Fibroblast of skin of back (primary cell): ENCODE measurements at places on chromosomes 16 and 17.

DNA sequence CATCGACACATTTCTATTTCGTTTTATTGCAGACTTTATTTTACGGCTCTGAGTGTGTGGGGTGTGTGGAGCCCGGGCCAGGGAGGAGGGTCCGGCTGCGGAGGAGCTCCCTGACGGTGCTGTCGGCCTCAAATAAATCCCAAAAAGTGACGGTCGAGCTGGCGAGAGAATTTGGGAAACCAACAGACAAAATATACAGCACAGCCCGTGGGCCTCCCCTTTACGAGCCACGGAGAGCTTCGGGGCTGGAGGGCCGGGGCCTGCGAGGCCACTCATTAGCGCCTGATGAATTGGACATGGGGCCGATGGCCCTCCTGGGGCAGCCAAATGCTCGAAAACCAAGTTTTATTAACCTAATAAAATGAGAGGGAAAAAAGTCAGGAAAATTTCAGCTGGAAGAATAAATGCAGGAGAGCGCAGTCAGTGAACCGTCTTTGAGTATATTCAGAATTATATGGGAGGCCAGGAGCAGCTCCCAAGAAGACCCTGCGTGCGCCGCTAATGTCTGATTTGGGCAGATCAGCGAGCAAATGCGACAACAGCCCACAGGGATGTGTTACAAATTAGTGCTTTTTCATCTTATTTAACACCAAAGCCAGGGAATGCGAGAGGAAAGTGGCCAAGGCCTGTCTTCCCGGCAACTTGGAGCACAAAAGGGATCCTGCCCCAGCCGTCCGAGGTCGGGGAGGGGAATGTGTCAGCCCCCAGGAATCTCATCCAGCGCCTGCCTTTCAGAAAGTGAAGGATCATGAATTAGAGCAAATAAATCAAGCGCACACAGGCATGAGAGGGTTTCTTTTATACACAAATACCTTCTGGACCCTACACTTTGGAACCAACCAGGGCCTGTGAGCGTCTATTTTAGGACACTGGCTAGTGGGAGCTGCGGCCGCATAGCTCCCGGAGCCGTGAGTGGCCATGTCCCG is 249.1 kb downstream of the C16orf95 start:
- DNase-seq = peak; percentile 18

DNA sequence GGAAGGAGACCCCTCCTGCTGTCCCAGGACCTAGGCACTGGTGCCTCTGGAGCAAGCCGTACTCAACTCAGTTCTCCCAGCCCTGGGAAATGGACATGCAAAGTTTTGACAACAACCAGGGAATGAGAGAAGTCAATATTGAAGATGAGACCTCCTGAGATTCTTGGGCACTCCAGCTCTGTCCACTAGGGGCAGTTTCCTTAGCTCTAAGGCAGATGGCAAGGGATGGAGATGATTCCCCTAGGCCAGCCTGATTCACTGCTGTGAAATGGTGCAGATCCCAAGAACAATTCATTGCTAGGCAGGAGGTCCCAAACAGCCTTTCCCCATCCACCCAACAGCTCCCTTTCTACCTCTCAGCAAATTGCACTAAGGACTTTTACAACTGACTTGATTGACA is 20.5 kb upstream of the SDR42E2 start:
- peak; percentile 11 for DNase-seq

GRCh38 chr16:86975445-86975844 is 341.7 kb downstream of the C16orf95 start:
- peak; percentile 97 for DNase-seq

- DNase-seq = no peak
Measured at GRCh38 chr17:34566201-34566600, 13.2 kb upstream of the TMEM132E start.

DNA sequence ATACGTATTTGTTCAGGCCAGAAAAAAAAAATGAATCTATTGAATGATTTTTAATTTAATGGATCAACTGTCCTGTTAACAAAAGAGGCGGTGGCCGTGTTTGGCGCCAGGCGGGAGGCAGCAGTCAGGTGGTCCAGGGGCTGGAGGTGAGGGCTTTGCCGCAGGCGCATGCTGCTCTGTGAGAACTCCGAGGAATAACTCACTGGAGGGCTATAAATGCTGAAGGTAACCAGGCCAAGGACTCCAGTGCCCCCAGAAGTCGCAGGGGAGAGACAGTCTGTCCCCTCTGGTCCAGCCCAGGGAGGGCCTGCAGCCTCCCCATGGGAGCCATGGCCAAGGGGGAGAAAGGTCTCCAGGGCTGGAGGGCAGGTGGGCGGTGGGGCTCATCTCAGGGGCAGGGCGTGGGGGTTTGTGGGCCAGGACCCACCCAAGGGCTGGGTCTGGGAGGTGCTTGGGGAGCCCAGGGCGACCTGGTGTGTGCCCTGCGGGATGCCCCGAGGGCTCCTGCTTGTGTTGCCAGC is 7.1 kb upstream of the BAHCC1 start:
- no peak for DNase-seq

GRCh38 chr17:58242171-58242784 is 3.9 kb downstream of the LPO start:
- no peak for DNase-seq
